Stimulated activated CD8-positive, alpha-beta memory T cell treated with anti-CD3 and anti-CD28 coated beads, Interleukin-4, amount 100 ng/mL, for 1 hour (primary cell): ENCODE measurements at places on chromosomes 6 and 20.
A peak's percentile ranks its signal among the peaks of the same experiment; 100 is the strongest.

DNA sequence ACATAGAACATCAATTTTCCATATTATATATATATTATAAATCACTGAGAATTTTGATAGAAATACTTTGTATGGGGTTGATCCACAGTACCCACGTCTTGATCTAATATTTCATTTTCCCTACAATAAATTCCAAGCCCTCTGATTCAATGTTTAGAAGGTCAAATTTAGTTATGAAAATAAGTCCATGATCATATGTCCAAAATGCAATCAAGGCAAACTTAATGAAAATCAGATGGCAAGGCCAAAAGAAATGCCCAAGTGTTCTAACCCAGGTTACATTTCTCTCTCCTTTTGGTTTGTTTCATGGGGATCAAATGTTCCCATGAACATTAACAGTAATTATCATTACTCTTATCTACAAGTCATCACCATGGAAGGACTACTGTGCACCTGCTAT is 203.8 kb downstream of the KIF16B start:
- DNase-seq, result no peak

DNA sequence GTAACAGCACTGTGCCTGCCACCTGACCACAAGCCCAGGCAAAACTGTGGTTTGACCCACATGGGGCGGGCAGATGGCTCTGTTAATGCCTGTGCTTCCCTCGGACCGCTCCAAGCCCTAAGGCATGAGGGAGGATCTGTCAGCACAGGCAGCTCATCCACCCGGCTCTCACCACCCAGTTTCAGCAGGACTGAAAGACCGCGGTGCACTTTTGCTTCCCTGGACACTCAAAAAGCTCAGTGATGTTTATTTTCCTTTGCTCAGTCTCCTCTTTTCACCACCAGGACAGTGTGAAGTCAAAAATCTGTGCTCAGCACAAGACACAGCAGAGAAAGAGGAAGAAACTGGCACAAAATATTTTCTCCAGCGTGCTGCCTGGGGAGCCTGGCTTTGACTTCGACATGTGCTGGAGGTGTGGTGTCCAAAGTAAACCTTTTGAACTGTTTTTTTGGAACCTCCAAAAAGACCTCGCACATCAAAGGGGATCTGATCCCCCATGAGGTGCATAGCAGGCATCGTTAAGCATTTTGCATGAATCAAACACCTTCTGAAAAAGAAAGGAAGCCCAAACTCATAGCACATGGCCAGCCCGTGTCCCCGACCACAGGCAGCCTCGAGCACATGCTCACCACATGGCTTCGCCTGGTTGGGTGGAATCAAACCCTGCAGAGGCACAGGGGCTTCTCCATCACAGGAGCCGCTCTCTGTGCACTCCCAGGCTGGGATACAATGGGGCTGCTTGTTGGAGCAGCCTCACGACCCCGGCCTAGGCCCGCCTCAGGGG is 441.7 kb upstream of the JARID2 start:
- no peak for DNase-seq

DNA sequence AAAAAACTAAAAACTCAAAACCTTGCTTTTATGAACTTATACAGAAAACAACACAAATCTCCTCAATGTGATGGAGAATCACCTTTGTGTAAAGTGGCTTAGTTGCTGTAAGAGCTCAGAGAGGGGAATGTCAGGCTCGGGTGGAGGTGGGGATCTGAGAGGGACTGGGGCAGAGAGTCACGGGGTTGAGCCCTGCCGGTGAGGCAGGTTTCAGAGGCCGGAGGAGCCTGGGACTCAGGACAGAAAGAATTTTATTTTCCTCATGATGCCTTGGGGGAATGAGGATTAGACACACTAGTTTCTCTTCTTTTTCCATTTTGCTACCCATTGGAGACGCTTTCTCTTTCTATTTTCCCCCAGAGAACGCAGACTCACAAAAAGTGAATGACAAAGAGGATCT is 252.3 kb upstream of the FOXQ1 start:
- no peak for DNase-seq

GRCh38 chr20:21505161-21505809 is 8.6 kb downstream of the NKX2-2 start:
- DNase-seq, result peak; percentile 47

DNA sequence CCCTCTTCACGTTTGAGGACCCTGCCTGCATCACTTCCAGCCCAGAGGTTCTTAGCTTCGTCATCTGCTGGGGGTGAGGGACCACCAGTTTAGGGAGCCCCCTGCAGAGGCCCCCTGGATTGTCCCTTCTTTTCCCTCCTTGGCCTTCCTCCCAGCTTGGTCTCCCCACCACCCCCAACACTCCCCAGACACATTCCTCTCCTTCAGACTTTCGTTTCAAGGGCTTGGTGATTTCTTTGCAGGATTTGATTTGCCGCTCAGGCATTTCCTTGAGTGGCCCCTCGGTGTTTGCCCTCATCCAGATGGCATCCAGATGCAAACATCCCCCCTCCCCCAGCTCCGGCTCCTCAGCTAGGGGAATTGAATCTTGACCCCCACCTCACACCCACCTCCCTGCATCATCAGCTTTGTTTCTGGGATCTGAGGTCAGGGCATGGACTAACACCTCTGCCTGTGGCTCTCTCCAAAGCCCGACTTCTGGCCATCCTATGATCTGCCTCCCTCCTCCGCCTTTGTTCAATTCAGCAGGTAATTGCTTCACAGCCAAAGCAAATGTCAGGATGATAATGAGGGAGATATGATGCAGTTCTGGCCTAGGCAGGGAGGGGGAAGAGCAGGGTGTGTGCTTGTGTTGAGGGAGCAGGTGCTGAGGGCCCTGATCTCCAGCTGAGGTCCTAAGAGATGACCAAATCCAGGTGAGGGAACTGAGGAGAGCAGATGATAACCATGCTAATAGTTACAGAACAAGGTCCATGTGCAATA is 141.5 kb downstream of the VEGFA start:
- DNase-seq, result no peak
